Ascending aorta (tissue), 2 donors: ENCODE measurements at places on chromosomes 1 and 21.

DNA sequence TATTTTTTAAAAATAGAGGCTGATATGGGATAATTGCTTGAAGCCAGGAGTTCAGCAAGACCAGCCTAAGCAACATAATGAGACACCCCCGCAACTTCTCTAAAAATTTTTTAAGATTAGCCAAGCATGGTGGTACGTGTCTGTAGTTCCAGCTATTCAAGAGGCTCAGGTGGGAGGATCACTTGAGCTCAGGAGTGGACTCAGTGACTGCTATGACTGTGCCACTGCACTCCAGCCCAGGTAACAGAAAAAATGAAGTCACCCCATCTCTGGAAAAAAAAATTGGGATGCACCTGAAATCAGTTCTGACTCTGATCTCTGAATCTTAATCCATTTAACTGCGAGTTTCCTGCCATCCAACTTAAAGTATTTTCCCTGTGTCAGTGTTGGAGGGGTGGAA, 124.2 kb downstream of the MRPS6 start:
- no peak for DNase-seq

- peak; percentile 19 for DNase-seq
Observed at GRCh38 chr1:228921481-228921880, 186.2 kb downstream of the RHOU start.

DNA sequence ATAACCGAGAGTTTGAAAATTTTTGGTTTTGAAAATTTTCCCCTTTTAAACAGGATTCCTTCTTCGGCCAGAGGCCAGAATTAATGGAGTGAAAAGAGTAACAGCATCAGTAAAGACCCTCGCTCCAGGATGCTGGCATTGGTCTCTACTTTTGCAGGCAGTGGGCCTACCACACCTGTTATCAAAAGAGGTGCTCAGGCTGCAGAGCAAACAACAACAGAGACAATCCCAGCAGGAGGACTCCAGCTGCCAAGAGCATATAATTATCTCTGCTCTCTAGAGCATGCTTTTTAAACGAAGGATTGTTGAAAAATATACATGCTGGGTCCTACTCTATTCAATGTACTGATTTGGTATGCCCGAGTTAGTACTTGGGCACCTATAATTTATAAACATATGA, 1048.5 kb downstream of the PLA2G4A start:
- no peak for DNase-seq

- DNase-seq: peak; percentile 43
Observed at GRCh38 chr1:24727501-24728216, 17.6 kb upstream of the CLIC4 start.

DNA sequence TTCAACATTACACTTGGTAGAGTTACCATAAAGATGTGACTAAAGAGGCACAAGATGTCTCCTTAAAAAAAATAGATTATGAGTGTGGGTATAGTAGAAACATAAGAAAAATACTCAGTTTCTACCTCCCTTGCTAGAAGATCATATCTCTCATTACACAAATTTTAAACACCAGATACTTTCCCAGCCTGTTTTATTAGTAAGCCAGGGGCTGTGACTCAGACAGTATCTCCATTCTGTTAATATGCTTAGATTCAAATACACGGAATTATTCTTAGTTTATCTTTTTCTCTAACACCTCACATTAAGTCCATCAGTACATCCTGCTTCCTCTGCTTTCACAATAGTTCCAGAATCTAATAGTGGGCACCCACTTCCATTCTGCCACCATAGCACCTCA, 561.8 kb upstream of the ADAMTS5 start:
- DNase-seq: no peak

DNA sequence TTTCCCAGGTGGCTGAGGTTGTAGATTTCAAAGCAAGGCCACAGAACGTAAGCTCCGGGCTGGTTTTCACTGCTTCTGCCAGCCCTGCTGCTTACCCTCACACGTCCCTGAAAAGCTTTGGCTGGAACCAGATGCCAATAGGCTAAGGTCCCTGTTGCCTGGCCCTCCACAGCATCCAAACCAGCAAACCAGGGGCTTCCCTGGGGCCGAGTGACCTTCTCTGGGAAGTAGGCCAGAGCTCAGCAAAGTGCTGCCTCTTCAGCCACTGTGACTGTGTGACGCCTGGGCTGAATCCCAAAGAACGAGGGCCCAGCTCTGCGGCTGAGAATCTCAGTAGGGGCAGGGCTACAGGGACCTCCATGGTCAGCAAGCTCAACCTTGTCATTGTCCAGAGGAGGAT, 28.9 kb upstream of the RBM15 start:
- DNase-seq: no peak

GRCh38 chr21:36718951-36719501, 20.1 kb downstream of the SIM2 start:
- DNase-seq: no peak

DNA sequence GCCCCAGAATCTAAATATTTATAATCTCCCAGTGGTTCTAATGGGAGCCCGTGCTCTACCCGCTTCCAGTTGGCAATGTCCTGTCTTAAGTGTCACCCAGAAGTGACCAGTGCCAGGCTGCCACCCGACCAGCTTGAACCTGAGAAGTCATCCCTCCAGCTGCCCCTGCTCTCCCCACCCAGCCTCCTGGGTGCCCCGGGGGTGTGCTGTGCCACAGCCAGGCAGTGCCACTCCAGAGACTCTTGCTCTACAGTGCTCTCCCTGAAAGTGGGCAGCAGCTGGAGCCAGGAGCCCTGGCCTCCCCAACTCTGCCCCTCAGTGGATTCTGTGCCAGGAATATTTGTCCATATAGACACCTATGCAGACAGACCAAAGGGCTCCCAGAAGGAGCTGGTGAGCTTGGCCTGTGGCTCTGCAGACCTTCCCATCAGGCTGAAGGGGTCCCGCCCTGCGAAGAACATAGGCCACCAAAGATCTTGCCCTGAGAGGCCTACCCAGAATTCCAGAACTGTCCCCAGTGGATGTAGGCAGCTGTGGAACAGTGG, 9.0 kb upstream of the EPS8L3 start:
- no peak for DNase-seq

- DNase-seq: no peak
Observed at GRCh38 chr1:7810395-7810794, 26.3 kb downstream of the PER3 start.

GRCh38 chr1:100714599-100714998, 4.9 kb upstream of the VCAM1 start:
- DNase-seq: no peak

- no peak for DNase-seq
Observed at GRCh38 chr21:43034101-43034500, 41.5 kb downstream of the CBS start.
